ENCODE measurements at places on chromosomes 3 and 15.

GRCh38 chr15:33788906-33789540 is 179.3 kb upstream of the CHRM5 start:
- DNase-seq, result no peak

DNA sequence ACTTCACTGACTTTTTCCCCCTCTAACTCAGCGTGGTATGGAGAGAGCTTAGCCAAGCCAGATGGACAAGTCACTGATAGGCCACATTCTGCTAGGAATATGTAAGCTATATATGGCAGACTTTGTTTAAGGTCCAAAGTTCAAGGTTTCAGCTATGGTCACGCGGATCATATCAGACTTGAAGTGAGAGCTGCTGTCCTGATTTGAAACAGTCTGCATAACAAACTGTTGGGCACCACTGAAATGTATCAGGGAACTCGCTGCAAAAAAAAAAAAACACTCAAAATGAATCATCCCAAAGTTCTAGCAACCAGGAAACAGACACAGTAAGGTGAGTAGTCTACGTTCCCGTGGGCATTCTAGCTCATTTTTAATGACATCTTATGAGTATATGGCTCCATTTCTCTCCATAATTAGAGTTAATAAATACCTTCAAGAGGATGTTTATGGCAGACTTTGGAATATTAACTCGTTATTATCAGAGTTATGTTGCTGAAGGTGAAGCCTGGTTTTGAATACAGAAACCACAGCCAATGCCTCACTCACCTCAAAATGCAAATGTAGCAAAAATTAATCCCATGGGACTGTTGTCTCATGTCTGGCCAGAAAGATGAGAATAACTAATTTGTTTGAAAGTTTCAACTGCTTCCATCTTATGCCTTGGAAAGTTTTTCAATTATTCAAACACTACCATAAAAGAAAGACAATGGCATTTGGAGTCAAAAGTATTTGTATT is 12.3 kb downstream of the DPH3 start:
- no peak for DNase-seq

GRCh38 chr15:92638291-92638708 is 17.3 kb downstream of the FAM174B start:
- DNase-seq, result no peak

GRCh38 chr15:100592898-100593297 is 9.1 kb downstream of the LINS1 start:
- no peak for DNase-seq

DNA sequence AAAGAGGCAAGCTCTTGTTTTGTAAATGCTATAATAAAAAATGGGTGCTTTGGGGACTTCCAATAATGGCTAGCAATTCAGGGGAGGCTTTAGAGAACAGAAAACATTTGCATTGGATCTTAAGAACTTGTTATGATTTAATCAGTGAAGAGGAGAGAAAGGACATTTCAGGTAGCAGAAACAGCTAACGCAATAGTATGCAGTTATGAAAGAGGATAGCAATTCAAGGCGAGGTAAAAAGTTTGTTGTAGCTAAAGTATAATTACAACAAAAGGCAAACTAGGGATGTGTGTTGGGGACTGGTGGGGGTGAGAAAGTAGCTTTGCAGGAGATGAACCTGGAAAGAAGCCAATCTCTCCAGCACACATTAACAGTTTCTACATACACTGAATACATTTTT is 558.7 kb upstream of the SEMA6D start:
- no peak for DNase-seq
